IMR-90 (cell line): ENCODE measurements at places on chromosomes 16 and 17. TPM values are rescaled to one million over a fixed set of nuclear protein-coding genes. Genes with fewer than 3 reads are reported as not detected.

The GJC1 gene
- 53.3 and 69.7 TPM in 2 replicates for total RNA-seq

The ZNF319 gene
- 0.83 and 0.90 TPM in 2 replicates for total RNA-seq

The SHISA9 gene
- under 0.01 TPM in 2 replicates for total RNA-seq

The OTOP2 gene
- not detected in 2 replicates for total RNA-seq

The ODAD4 gene
- 0.54 and 0.56 TPM in 2 replicates for total RNA-seq

The FOXL1 gene
- total RNA-seq: 15.2 and 23.9 TPM in 2 replicates
